ENCODE measurements at places on chromosomes 11 and 22.

DNA sequence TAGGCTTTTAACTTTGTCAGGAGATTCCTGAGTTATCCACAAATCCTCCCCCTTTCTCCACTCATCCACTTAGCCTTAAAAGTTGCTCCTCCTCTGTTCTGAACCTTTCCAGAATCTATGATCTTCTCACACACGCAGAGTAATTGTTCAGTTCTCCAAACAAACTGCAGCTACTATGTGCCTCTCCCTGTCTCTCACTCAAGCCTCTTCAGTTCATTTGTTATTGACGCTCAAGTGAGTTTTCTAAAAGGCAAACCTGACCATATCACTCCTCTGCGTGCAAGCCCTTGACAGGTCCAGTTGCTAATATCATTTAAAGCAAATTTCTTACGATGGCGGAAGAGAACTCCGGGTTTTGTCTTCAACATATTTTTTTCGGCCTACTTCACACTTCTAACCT lies 1169.7 kb upstream of the TENM4 start:
- no peak for DNase-seq

DNA sequence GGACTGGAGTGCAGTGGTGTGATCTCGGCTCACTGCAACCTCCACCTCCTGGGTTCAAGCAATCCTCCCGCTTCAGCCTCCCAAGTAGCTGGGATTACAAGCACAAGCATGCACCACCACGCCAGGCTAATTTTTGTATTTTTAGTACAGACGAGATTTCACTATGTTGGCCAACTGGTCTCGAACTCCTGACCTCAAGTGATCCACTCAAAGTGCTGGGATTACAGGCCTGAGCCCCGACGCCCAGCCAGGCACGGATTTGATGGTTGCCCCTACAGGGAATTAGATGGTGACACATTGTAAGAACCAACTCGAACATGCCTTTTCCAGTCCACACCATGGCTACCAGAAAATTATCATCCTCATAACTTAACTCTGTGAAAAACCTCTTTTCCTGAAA lies 26.8 kb upstream of the RTL6 start:
- DNase-seq: no peak

- DNase-seq: no peak
Observed at GRCh38 chr22:45207981-45208664, 32.6 kb downstream of the KIAA0930 start.

DNA sequence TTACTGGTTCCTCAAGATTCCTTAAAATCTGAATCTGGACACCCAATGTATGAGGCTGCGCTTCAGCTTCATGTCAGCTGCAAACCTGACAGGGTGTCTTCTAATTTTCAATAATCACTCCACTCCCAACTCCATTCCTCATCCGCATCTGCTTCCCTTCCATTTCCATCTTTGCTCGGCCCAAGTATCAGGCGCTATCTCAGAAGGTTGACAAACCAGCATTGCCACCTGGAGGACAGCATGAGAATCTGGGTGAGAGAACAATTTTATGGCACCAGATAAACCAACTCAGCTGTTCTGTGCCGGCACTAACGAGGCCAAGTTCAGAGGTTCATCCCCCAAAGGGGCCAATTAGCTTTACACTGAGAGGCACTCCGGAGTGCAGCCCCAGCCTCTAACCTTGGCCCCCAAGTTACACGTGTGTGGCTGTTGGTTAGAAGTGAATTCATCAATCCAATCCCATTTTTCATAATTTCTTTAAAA lies 79.1 kb upstream of the LMO2 start:
- no peak for DNase-seq

GRCh38 chr11:12541583-12542151 lies 132.6 kb upstream of the TEAD1 start:
- no peak for DNase-seq

GRCh38 chr11:73446766-73447165 lies 70.6 kb downstream of the RELT start:
- no peak for DNase-seq

DNA sequence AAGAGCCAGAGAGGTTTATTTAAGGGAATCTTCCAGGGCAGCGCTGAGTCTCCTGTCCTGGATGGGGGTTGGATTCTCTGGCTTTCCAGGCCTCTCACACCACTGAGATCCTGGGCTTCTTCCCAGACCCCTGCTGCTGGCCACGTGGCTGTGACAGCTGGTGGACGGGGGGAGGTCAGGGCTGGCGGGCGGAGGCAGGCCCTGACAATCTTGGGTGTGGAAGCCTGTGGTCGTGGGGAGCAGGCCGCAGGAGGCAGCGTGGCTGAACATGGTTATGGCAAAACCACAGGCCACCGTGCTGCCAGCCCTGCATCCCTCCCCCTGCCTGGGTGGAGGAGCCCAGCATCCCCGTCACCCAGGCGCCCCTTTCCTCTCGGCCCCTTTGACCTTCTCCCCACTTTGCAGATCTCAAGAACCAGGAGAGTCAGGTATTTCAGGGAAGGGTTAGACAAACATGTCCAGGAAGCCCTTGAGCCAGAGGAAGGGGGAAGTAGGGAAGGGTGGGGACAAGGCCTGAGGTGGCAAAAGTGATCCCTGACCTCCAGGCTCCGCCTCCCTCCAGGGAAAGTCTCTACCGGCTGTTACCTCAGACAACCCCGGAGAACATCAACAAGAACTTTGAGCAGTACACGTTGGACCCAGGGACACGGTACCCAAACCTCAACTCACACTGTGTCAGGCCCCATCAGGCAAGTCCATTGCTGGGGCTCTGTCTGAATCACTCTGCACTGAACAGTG lies 111.8 kb downstream of the MICAL2 start:
- DNase-seq: no peak

- no peak for DNase-seq
Observed at GRCh38 chr11:26830218-26830617, 108.4 kb upstream of the SLC5A12 start.

DNA sequence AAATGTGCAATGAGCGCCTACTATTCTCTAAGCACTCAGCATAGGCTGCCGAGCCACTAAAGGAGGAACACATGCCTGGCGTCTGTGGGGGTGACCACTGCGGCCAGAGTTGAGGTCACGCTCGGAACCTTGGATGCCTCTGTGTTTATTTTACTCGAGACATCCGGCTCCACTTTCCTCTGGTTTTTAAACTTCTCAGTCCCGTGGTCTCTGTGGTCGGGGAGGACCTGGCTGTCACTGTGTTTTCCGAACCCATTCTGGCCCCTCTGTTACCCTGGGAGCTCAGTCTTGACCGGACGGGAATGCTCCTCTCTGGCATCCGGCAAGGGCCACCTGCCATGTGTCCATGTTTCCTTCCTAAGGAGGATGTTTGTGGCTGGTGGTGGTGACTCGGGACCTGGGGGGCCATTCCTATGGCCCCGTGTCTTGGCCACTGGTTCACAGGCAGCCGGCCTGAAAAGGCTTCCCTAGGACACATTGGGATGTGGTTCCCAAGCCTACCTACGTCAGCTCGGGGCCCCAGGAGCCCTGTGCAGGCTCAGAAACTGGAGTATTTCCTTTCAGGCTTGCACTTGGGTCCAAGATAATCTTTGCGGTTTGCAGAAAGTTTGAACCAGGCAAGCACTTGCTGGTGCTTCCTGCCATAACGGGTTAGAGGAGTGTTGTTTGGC lies 46.7 kb upstream of the PARVG start:
- no peak for DNase-seq

DNA sequence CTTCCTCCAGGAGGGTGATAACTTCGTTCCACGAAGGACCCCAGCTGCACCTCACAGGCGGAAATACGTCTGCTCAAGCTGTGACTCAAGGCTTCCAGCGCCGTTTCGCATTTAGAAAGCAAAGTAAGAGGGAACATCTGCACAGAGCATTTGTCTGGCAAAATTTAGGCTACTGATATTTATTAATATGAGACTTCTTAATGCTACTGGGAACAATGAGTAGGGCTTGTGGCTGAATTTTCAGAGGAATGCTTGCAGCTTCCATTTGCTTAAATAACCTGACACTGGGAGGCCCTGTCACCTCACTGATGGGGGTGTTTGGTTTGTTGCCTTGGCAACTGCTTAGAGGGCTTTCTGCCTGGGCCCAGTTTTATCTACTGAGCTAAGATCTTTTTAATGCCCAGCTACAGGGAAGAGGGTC lies 14.7 kb upstream of the ST14 start:
- DNase-seq: no peak

DNA sequence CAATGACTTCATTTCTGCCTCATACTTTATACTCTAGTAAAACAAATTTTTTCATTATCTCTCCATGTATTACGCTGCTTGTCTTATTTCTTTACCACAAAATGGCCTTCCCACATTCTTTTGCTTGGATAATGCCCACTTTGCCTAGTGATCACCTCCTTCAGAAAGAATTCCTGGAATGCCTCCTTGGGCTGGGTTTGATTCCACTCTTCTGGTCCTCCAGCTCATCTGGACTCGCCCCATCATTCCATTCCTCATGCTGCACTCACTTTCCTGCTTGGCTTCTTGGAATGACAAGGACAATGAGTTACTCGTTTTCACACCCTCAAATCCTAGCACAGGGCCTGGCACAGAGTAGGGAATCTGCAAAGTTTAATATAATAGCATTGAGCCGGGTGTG lies 475.1 kb upstream of the LARGE1 start:
- DNase-seq: no peak

GRCh38 chr11:112382561-112382960 lies 121.9 kb upstream of the PLET1 start:
- DNase-seq: no peak

GRCh38 chr22:47050401-47051051 lies 288.1 kb downstream of the TBC1D22A start:
- no peak for DNase-seq

DNA sequence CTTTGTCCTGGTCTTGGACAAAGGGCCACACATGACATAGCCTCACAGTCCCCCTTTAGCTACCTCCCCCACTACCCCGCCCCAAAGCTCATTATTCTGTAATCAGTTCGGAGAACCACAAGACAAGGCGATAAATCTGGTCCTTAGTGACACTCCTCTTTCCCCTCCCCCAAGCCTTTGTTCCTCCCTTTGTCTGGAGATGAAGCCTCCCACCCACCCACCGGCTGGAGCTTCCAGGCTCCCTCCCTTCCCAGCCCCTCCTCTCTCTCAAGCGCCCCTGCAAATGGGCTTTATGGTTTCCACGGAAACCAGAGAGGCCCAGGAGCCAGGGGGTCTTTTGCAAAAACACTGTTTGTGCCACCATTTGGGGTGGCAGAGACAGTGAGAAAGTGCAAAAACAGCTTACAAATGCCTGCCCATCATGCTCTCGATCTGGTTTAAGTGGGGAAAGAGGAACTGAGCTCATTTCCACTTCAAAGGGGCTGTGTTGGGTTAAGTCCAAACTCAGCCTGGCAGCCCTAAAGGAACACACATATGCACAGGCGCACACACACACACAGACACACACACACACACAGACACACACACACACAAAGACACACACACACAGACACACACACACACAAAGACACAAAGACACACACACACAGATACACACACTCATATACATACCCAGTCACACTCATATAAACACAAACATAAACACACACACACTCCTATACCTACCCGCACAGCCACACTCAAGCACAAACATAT lies 23.5 kb downstream of the APLNR start:
- DNase-seq: no peak

- DNase-seq: no peak
Observed at GRCh38 chr22:20063271-20064139, 16.5 kb upstream of the DGCR8 start.

- no peak for DNase-seq
Observed at GRCh38 chr22:32142600-32142999, 16.5 kb downstream of the C22orf42 start.

GRCh38 chr11:112096194-112096593 lies 9.5 kb downstream of the SDHD start:
- no peak for DNase-seq

DNA sequence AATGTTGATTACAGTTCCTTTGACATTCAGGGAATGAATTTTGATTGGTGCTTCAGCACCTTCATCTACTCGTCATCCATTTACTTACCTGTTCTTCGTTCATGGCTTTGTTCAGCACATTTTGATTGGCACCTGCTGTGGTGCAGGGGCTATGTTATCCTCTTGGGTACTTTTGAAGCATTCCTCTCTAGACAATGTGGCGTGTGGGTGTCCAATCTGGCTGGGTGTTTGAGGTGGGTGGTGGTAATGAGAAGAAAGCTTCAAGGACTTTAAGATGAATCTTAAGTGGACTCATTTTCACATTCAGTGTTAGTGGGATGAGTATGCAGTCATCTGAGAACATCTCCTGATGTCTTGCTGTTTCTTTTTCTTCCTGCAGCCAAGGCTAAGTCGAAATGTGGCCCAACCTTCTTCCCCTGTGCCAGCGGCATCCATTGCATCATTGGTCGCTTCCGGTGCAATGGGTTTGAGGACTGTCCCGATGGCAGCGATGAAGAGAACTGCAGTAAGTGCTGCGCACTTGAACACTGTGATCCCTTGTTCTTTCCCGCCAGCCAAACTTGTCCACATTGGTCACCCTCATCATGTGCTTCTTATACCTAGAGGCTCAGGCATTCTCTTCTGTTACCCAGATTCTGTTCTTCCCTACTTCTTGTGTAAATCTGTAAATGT lies 137.5 kb downstream of the LDLRAD3 start:
- no peak for DNase-seq

GRCh38 chr11:61090521-61090920 lies 11.8 kb upstream of the CD5 start:
- DNase-seq: no peak

DNA sequence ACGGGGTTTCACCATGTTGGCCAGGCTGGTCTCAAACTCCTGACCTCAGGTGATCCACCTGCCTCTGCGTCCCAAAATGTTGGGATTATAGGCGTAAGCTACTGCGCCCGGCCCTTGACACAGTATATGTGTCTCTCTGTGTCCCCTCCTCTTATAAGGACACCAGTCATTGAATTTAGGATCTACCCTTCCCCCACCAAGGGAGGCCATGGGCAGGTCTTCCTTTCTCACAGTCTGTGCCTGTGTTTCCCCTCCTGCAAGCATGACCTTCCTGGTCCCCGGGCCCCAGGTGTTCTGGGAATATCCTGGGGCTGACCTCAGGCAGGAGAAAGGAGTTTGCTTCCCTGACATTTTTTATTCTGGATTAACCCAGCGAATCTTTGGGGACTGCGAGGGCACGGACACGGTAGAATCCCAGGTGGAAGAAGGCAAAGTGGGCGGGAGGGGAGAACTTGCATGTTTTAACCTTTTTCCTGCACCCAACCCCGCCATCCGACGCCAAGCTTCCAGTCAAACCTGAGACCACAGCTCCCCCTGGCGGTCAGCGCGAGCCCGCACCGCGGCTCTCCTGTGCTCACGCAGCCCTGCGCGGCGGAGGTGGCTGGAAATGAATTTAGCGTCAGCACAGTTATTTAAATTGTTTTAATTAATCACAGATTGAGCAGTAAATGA lies 42.1 kb upstream of the ISX start:
- DNase-seq: peak; percentile 82

- no peak for DNase-seq
Observed at GRCh38 chr11:75263944-75264349, 23.4 kb downstream of the TPBGL start.

- DNase-seq: no peak
Observed at GRCh38 chr11:69509846-69510390, 28.5 kb downstream of the LINC01488 start.
